ENCODE measurements at places on chromosomes 2 and 18. TPM values are rescaled to one million over a fixed set of nuclear protein-coding genes. Genes with fewer than 3 reads are reported as not detected.

Gene PJVK
- total RNA-seq, result 1.6 TPM

Gene ICOS
- total RNA-seq, result not detected

Gene DSEL
- 1.7 TPM for total RNA-seq

Gene DSG4
- not detected for total RNA-seq

Gene TMEM200C
- total RNA-seq, result 1.8 TPM
